ENCODE measurements at places on chromosomes 7 and 10.
A peak's percentile ranks its signal among the peaks of the same experiment; 100 is the strongest.

DNA sequence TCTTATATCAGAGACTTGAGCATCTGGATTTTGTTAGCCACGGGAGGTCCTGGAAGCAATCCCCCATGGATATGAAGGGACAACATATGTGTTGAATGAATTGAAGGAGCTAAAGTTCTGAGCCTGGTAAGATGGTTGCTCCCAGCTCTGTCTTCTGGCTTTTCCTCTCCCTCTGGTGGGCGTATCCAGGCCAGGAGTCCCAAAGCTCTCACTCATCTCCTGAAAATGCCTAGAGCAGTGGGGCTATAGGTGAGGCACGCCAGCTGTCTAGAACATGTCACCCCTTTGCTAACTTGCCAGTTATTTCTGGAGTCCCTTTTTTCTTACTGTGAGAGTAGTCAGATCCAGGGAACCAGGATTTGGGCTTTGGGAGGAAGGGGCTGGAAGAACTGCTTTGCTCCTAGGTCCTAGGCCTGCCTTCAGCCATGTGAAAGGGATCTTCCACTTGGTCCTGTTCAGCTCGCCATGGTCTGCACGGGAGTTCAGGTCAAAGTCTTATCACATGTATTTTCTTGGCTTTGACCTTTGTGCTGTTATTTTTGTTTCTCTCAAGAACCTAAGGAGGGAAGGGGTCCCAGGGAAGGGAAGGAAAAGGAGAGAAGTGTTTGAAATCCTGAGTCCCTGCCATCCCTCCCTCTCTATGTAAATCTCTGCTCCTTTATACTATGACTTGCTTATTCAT lies 73.6 kb downstream of the MINPP1 start:
- no peak for DNase-seq

GRCh38 chr10:35643151-35644049 lies 1.3 kb upstream of the FZD8 start:
- DNase-seq: no peak

DNA sequence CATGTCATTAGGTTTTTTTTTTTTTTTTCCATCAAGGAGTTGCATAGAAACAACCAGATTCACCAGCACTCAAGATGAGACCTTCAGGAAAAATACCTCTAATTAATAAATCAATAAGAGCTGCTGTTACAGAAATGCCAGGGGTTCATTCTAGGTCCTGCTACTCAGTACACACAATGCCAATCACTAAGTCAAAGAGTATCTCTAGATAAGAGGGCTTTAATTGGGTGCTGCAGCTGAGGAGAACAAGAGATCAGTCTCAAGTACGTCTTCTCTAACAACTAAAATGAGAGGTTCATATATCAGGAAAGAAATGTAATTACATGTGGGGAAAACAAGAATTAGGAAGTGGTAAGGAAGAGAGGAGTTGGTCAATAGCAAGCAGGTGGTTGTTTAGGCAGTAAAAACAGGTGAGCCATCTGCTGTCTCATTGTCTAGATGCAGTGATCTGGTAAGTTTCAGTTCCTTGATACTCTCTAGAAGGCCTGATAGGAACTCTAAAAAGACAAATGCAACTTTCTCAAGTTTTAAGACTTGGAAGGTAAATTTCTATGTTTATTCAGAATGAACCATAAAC lies 272.9 kb upstream of the ZWINT start:
- no peak for DNase-seq

DNA sequence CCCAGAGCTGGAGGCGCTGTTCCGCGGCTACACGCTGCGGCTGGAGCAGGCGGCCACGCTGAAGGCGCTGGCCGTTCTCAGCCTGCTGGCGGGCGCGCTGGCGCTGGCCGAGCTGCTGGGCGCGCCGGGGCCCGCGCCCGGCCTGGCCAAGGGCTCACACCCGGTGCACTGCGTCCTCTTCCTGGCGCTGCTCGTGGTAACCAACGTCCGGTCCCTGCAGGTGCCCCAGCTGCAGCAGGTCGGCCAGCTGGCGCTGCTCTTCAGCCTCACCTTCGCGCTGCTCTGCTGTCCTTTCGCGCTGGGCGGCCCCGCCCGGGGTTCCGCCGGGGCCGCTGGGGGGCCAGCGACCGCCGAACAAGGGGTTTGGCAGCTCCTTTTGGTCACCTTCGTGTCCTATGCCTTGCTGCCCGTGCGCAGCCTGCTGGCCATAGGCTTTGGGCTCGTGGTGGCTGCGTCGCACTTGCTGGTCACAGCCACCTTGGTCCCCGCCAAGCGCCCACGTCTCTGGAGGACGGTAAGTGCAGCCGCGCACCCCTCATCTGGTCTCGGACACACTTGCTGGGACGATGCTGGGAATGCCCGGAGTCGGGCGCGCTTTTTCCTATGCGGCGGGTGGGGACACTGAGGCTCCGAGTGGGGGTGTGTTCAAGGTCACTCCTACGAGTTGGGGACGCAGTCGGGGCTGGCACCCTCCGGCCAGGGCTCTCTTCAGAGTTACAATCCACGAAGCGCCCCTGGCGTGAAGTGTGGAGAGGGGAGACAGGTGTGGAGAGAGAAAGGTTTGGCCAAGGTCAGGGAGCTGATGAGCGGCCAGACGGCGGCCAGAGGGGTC lies 717 bp downstream of the ADCY1 start:
- DNase-seq: no peak

DNA sequence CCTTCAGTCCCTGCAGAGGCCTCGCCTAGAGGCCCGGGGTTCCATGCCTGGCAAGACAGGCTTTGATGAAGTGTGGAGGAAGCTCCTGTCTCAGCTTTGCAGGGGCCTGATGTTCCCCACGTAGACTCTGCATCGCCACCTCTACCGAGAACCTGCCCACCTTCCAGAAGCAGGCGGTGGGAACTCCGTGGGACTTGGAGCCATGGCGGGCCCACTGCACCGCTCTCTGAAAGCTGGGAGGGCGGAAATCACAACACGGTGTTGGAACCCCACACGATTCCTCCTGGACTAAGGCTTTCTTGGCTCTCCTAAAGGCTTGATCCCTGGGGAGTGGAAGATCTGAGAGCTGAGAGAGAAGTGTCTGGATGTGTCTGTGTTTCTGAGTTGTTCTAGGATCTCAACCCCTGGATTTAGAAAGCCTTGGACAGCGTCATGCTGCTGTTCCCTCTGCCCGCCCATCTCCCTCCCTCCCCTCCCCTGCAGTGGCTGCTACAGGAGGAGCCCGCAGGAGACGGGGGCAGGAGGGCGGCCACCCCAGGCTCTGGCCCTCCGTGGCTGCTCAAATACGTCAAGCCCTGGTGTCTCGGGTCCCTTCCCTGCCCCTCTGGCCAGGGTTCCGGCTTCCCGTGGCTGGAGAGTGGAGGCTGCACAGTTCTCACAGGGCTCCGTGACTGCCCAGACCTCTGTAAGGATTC lies 79.7 kb downstream of the VIPR2 start:
- no peak for DNase-seq

DNA sequence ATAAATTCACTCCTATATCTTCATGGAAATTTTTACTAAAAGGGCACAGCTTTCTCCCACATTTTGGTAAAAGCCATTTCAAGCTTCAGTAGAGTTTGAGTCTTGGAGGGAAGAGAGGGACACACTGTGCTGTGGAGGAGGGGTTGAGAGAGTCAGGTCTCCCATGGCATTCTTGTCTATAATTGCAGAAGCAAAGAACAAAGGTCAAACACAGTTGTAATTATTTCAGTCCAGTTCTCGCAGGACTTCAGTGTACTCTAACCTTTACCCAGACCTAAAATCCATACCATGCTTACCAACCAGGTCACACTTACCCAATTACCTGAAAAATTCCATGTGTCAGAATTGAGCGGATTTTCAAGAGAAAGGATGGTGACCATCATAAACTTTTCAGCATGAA lies 298.4 kb downstream of the XPNPEP1 start:
- no peak for DNase-seq

- no peak for DNase-seq
Measured at GRCh38 chr10:7279303-7279702, 131.5 kb downstream of the SFMBT2 start.

DNA sequence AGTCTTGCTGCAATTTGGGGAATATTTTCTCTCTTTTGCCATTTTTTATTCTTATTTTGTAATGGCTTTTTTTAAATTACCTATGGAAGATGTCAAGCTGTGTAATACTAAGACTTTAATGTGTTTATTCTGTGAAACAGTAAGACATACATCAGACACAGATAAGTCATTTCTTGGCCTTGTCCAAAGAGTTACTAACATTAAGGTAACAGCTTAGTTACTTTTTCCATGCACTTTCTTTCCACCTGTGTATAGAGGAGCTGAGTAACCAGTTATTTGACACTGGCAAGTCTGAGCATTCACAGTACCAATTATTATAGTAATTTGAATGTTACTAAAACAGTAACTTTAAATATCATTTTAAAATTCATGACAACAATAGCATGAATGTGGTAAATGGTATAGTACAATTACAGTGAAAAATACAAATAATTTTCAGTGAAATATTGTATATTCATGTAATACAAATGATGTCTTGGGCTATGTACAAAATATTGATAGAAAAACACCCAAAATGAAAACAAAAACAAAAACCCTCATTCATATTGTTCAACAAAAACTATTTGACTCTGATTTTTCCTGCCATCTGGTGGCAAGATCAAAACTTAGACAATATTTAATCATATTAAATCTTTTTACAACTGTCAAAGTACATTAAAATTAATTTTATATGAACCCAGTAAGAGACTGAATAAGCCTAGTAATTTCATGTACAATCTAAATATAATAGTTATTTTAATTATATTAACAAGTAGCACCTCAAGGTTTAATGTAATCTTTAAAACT lies 259.8 kb upstream of the SEMA3A start:
- DNase-seq: no peak

GRCh38 chr7:82105463-82105862 lies 335.6 kb upstream of the HGF start:
- DNase-seq: no peak

GRCh38 chr7:118573085-118573484 lies 348.6 kb downstream of the ANKRD7 start:
- no peak for DNase-seq

GRCh38 chr7:81414411-81414810 lies 355.4 kb downstream of the HGF start:
- DNase-seq: no peak

GRCh38 chr10:32065856-32066255 lies 9.6 kb upstream of the KIF5B start:
- DNase-seq: no peak

DNA sequence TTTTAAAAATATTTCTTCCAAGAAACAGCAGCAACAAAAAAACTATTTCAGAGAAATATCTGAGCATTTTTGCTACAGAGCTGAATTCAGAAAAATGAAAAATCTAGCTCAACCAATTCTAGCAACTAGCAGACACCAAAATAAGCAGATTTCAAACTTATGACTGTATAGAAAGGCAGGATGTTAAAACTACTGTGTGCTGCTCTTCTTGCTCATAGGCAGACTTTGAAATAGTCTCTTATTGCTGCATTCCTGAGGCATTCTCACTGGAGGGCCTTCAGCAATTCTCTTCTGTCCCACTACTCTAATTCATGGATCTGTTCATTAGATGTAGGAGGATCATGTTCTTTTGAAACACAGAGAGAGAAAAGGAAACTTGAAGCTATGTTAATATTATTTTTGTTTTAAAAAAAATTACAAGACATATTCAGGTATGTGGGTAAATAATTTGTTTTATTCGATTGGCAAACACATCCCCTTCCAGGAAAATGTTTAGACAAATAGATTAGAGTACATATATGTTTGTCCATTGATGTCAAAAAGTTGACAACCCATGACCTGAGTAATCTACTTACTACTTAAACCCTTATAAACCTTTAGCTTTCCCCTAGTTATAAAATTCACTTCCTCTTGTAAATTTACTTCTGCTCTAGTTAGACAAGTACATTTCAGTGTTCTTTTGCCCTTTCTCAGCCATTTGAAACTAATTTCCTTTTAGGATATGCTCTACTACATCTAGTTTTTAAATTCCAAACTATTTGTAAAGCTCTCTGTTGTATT lies 428.2 kb upstream of the POT1 start:
- no peak for DNase-seq

DNA sequence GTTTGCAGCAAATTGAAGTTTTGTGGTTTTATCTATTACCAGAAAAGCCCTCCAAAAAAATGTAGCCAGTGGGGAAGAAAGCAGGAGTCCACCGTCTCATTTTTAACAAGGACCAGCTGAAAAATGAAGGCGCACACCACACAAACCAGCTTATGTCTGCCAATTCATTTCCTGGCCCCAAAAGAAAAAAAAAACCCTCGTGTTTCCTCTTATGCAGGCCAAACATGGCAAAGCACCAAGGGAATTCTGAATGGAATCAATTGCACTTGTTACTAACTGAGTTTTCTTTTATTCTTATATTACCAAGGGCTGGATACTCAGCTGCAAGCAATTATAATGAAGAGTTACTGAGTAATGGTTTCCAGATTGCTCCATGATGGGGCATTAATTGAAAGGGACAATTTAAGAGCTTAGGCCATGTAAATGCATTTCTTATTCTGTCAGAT lies 428.3 kb upstream of the NPVF start:
- DNase-seq: no peak

- DNase-seq: no peak
Measured at GRCh38 chr10:110258542-110258941, 46.2 kb downstream of the SMNDC1 start.

GRCh38 chr7:129218514-129219062 lies 6.2 kb upstream of the AHCYL2 start:
- DNase-seq: peak; percentile 72

DNA sequence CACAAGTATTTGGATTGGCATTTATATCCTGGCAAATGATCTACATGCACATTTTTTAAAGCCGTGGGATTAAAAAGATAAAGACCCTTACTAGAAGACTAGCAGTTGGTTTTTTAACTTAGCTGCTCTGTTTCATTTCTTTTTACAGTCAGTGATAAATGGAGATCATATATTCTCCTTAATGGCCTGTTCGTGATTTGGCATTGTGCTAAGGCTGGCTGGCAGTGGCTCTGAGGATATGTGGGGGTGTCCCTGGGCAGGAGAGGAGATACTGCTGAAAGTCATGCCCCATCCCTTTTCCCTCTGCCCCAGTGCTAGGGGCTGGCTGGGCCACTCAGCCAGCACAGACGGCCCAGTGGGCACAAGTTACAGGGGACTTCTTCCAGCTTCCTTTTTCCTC lies 341.7 kb downstream of the PRPF18 start:
- no peak for DNase-seq

- no peak for DNase-seq
Measured at GRCh38 chr7:101985903-101986734, 168.7 kb downstream of the CUX1 start.

GRCh38 chr7:51140199-51141164 lies 176.1 kb downstream of the COBL start:
- no peak for DNase-seq

GRCh38 chr7:19099924-19100323 lies 17.5 kb downstream of the TWIST1 start:
- no peak for DNase-seq

DNA sequence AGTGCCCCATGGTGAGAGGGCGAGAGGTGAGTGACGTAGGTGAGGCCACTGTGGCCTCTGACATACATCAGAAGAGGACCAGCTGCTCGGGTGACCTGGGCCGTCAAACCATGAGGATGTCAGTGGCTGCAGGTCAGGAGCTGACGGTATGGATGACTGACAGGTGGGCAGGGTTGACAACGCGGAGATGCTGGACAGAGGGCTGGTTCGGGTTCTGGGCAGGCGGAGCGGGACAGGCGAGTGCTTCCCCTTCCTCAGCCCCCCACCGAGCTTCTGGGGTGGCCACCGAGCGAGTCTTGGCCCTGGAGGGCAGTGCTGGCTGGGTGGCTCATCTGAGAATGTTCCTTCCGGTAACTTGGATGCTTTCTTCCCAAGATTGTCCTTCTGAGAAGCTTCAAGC lies 91.8 kb downstream of the ACTR3B start:
- no peak for DNase-seq

GRCh38 chr10:31197886-31198285 lies 121.1 kb upstream of the ZEB1 start:
- no peak for DNase-seq

All from activated CD4-positive, alpha-beta T cell treated with anti-CD3 and anti-CD28 coated beads, Interleukin-2, amount 50 U/mL, for 4 hours (primary cell).